ENCODE measurements at places on chromosomes 11 and 22. TPM values are rescaled to one million over a fixed set of nuclear protein-coding genes. Genes with fewer than 3 reads are reported as not detected.

Gene VPREB1
- total RNA-seq: not detected

DNA sequence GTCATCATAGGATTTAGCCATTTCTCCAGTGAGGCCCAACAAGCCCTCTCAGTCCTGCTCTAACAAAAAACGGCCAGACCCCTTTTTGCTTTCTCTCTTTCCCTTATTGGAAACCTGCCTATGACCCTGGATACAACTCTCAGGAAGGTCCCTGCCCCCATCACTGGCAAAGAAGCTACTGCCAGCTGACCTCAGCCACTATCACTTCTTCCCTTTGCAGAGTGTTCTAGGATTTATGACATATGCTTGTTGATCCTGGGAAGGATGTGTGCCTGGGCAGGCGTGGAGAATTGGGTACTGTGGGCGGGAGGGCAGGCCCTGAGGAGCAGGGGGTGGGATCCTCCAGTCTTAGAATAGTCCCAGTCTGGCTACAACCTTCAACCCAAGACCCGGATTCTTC is 7.5 kb downstream of the PGAP2 start:
- H3K4me1 ChIP-seq: no peaks in the 10 kb centered on the region
- H3K27ac ChIP-seq: no peak overlapping the region
- no peaks in the 10 kb centered on the region for H3K27me3 ChIP-seq
- peaks cover 2% of the 10 kb centered on the region for H3K36me3 ChIP-seq

DNA sequence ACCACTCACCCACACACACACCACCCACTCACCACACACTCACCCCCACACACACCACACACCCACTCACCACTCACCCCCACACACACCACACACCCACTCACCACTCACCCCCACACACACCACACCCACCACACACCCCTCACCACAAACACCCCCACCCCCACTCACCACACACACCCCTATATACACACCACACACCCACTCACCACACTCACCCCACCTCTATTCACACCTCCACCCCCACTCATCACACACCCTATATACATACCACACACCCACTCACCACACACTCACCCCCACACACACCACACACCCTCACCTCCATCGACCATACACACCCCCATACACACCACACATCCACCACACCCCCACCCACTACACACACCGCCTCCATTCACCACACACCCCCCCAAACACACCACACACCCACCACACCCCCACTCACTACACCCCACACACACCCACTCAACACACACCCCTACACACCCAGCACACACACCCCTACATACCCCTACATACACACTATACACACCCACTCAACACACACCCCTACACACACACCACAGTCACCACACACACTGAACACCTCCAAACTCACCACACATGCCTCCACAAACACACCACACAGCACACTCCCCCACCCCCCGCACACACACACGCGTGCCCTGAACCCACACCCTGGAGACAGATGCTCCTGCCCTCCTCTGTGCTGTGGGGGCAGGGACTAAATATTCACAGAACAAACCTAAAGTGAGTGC is 19.0 kb upstream of the TTLL12 start:
- H3K4me1 ChIP-seq: no peaks in the 10 kb centered on the region
- no peak overlapping the region for H3K4me3 ChIP-seq
- H3K27ac ChIP-seq: no peak overlapping the region

- H3K27ac ChIP-seq: no peak overlapping the region
- peaks cover 15% of the 10 kb centered on the region for H3K36me3 ChIP-seq
- H3K4me3 ChIP-seq: no peak overlapping the region
- no peaks in the 10 kb centered on the region for H3K27me3 ChIP-seq
- DNase-seq: no peak
Measured at GRCh38 chr11:14312736-14313438, 46.1 kb downstream of the RRAS2 start.

- H3K4me1 ChIP-seq: no peaks in the 10 kb centered on the region
- H3K4me3 ChIP-seq: no peak overlapping the region
- peaks cover 14% of the 10 kb centered on the region for H3K27me3 ChIP-seq
- no peaks in the 10 kb centered on the region for H3K36me3 ChIP-seq
- DNase-seq: no peak
Measured at GRCh38 chr11:17489751-17490150, 13.1 kb upstream of the ABCC8 start.

DNA sequence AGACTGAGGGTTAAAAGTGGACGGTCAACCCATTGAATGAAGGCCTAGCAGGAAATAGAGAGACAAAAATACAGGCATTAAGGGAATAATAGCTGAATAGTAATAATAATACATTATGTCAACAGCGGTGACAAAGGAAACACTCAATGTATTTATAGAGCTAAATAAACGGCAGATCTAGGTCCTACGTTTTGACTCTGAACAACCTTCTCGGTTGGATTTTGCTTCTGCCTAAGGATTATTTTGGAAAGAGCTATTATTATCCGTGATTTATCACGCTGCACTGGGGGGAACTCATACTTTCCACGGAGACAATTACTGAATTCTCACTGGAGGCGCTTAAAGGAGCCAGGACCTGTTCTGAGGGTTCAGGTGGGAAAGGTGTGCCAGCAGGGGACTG is 118.2 kb upstream of the KIRREL3 start:
- no peak overlapping the region for H3K4me3 ChIP-seq
- no peak overlapping the region for H3K27ac ChIP-seq
- no peak for DNase-seq
- no peaks in the 10 kb centered on the region for H3K27me3 ChIP-seq
- no peaks in the 10 kb centered on the region for H3K36me3 ChIP-seq

DNA sequence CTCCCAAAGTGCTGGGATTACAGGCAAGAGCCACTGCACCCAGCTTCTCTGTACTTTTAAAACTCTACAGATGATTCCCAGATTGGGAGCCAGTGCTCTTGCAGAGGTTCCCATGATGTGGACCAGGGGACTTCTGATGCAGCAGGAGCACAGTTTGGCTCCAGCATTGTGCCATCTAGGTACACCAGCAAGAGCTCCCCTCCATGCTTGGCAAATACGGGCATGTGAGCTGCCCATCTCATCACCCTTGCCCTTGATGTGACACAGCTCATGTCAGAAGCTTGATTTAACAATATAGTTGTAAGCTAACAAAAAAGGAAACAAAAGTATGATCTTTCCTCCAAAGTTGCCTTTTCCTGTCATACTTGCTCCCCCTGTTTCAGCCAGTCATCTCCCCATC is 28.7 kb downstream of the SNU13 start:
- no peak overlapping the region for H3K4me3 ChIP-seq
- no peak for DNase-seq
- no peaks in the 10 kb centered on the region for H3K4me1 ChIP-seq
- H3K36me3 ChIP-seq: peaks cover 41% of the 10 kb centered on the region
- no peak overlapping the region for H3K27ac ChIP-seq
- no peaks in the 10 kb centered on the region for H3K27me3 ChIP-seq
